ENCODE measurements at places on chromosomes 5 and 9.

DNA sequence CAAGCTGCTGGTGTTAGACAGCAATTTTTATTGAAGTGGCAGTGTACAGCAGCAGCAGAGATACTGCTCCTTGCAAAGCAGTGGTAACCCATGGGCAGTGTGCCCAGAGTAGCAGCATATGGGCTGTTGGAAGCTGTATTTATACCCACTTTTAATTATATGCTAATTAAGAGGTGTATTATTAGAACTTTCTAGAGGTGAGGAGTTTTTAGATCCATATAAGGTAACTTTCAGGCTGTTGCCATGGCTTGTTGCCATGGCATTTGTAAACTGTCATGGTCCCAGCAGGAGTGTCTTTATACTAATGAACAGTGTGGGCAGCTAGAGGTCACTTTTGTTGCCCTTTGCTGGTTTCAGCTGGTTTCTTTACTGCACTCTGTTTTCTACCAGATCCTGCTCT is 3.7 kb upstream of the PJA2 start:
- no peak for DNase-seq

- no peak for DNase-seq
These were observed 359.7 kb downstream of the TRIM32 start for GRCh38 chr9:117046666-117047327.

- no peak for DNase-seq
These were observed 1.2 kb downstream of the CXXC5 start for GRCh38 chr5:139649082-139649991.

DNA sequence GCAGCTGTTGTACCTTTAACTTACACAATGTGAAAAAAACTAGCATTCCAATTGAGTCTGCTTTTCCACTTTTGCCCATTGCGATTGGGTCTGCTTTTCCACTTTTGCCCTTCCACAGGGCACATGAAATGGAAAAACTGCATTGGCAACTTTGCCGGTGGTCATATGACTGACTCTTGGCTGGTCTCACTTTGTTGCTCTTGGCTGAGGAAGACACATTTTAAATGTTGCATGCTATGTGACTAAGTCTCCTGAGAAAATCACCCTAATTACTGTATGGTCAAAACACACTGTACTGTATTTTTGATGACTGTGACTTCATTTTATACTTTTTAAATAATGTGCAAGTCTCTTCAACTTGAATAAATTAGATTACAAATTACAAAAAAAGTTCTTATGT is 1.6 kb upstream of the OXCT1 start:
- no peak for DNase-seq

- DNase-seq, result no peak
These were observed 14.6 kb upstream of the ARSI start for GRCh38 chr5:150317048-150318003.

DNA sequence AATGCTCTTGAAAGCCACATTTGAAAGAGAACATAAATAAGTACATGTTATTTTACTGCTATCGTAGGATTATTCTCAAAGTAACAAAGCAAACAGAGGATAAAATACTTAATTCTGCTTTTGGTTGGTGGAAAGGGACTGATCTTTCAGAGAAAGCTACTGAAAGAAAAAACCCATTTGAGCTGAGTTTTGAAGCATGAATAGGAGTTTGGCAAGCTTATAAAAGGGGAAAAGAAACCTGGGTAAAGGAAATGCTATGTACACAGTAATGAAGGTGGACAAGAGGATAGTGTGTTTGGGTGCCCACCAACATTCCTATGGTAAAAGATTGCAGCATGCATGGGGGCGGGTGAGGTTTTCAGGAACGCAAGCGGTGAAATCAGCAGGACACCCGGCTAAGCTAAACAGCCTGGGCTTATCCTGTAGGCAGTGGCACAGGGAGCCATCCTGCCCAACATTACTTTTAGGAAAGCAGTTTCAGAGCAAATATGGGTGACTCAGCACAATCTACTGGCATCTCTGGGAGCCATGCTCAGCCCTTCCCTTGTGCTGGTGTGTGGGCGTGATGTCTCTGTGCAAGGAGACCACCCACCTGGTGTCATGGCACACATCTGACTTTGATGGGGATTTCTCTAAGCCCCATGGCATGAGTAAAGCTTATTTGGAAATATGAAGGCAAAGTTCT is 673.9 kb upstream of the KLF4 start:
- no peak for DNase-seq

DNA sequence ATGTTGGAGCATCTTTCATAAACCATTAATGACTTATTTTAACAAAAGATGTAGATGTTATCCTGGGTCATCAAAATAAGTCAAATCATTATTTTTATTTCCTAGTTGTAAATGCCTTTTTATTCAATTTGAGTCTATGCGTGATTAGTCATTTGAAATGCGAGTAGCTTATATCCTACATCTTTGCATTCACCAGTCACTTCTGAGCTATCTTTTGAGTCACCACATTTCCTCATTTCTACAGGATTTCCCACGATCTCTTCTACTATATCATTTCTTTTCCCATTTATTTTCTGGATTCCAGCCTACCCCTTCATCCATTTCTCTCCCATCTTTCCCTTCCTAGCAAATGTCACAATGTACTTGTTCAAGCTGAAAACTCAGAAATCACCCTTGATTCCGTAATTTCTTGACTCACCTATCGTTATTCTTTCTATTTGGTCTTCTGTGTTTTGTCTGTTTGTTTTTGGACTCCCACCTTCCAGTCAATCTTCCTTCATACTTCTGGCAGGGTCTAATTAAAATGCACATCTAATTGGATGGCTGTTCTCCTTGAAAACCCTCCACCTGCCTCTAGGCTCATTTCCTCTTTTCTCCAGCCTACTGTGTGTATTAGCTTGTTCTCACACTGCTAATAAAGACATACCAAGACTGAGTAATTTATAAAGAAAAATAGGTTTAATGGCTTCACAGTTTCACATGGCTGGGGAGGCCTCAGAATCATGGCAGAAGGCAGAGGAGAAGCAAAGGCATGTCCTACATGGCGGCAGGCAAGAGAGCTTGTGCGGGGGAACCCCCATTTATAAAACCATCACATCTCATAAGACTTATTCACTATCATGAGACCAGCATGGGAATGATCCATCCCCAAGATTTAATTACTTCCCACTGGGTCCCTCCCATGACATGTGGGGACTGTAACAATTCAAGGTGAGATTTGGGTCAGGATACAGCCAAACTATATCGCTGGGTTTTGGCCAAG is 112.4 kb downstream of the MEF2C start:
- no peak for DNase-seq

GRCh38 chr9:12813960-12814876 is 39.4 kb downstream of the LURAP1L start:
- peak; percentile 32 for DNase-seq

DNA sequence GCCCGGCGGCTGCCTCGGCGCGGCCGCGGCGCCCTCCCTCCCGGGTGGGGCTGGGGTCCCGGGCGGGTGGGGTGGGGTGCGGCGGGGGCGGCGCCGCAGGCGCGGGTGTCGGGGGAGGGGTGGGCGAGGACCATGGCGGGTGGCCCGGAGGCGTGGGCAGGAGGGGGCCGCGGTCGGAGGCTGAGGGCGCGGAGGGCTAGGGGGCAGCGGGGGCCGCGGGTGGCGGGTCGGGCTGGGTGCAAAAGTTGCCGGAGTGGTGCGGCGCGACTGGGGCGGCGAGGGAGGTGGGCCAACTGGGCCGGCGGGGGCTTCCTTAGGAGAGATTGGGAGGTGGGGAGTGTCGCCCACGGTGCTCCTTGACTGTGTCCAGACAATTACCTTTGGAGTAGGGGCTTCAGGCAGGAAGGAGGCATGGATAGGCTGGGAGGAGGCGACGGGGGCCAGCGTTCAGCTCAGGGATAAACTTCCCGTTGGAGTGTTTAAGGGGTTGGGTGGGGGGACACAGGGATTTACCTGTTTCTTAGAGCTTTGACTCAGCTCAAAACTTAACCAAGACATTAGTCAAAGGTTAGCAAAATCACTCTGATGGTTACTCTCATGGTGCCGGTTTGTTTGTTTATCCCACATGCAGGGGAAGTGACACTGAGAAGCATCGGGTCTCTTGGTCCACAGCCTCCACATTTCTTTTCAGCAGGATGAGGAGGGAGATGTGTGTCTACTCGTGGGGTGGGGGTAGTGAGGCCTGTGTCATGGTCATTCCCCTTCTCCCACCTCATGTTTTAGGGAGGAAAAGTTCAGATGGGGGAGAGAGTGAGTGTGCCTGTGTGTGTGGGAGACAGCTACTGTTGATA is 859 bp downstream of the CSNK1G3 start:
- DNase-seq, result no peak

GRCh38 chr5:72677447-72677846 is 139.0 kb upstream of the TNPO1 start:
- no peak for DNase-seq

GRCh38 chr5:147989239-147989638 is 74.5 kb upstream of the SPINK5 start:
- no peak for DNase-seq

GRCh38 chr5:130222573-130222972 is 318.3 kb downstream of the CHSY3 start:
- DNase-seq, result no peak

GRCh38 chr5:88687373-88687911 is 195.5 kb downstream of the MEF2C start:
- no peak for DNase-seq

- DNase-seq, result no peak
These were observed 19.2 kb downstream of the COL15A1 start for GRCh38 chr9:98962861-98963260.

GRCh38 chr5:169421677-169422076 is 120.7 kb upstream of the SLIT3 start:
- DNase-seq, result no peak

DNA sequence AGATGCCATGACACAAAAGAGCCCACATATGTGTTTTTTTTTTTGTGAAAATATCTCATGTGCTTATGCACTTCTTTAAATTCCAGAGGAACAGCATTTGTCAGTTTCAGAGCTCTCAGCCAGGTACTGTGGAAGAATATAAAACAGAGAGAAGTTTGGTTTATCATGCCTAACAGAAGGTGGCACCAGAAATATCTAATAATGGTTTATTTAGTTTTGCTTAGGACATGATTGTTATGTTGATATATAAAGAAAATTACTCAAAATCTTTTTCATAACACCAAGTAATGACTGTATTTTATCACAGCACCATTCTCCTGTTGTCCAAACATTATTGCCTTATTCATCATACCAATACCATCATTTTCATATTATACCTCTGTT is 455.6 kb upstream of the ACTBL2 start:
- DNase-seq, result no peak

- DNase-seq, result no peak
These were observed 1.6 kb upstream of the PRDM6 start for GRCh38 chr5:123087173-123088030.

- DNase-seq, result no peak
These were observed 12.6 kb downstream of the SIL1 start for GRCh38 chr5:139185589-139185988.

- DNase-seq, result no peak
These were observed 1217.3 kb downstream of the PTPRD start for GRCh38 chr9:9395539-9395938.
